ENCODE measurements at places on chromosomes 7 and 10. TPM values are rescaled to one million over a fixed set of nuclear protein-coding genes. Genes with fewer than 3 reads are reported as not detected.
A peak's percentile ranks its signal among the peaks of the same experiment; 100 is the strongest.

- H3K27ac ChIP-seq: no peak overlapping the region
- H3K36me3 ChIP-seq: no peaks in the 10 kb centered on the region
- DNase-seq: no peak
- no peaks in the 10 kb centered on the region for H3K27me3 ChIP-seq
Observed at GRCh38 chr10:78414380-78414779, 380.7 kb downstream of the RPS24 start.

- peak overlapping the region; percentile 41 for H3K4me3 ChIP-seq
- H3K36me3 ChIP-seq: peaks cover 25% of the 10 kb centered on the region
- DNase-seq: no peak
Observed at GRCh38 chr10:95273393-95274312, 17.1 kb downstream of the PDLIM1 start.

GRCh38 chr7:48255046-48255445 lies 83.8 kb downstream of the ABCA13 start:
- no peaks in the 10 kb centered on the region for H3K36me3 ChIP-seq
- H3K27ac ChIP-seq: no peak overlapping the region
- H3K27me3 ChIP-seq: no peaks in the 10 kb centered on the region
- H3K4me1 ChIP-seq: no peaks in the 10 kb centered on the region
- H3K4me3 ChIP-seq: no peak overlapping the region
- no peak for DNase-seq

GRCh38 chr7:85749696-85750453 lies 563.0 kb upstream of the SEMA3D start:
- no peak overlapping the region for H3K4me3 ChIP-seq
- no peak for DNase-seq
- H3K36me3 ChIP-seq: no peaks in the 10 kb centered on the region
- H3K27me3 ChIP-seq: no peaks in the 10 kb centered on the region

DNA sequence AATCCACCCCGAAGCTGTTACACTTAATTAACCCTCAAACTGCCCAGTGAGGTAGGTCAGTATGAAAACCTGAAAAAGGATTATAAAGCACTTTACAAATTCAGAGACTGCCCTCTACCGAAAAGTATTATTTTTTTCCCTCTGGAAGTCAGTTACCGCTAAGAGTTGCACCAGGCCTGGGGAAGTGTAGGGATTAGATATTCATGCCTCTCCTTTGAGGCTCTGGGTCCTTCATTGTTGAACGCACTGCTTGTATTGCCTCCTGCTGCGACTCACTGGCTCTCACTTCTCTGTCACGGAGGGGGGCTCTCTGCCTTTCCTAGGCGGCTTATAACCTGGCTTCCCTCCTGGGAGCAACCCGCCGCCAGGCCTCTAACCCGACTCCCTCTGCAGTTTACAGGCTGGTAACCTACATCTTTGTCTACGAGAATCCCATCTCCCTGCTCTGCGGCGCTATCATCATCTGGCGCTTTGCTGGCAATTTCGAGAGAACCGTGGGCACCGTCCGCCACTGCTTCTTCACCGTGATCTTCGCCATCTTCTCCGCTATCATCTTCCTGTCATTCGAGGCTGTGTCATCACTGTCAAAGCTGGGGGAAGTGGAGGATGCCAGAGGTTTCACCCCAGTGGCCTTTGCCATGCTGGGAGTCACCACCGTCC lies 2.7 kb downstream of the RHBDD2 start:
- no peak overlapping the region for H3K4me3 ChIP-seq
- peaks cover 61% of the 10 kb centered on the region for H3K36me3 ChIP-seq
- DNase-seq: no peak
- peaks cover 30% of the 10 kb centered on the region for H3K4me1 ChIP-seq
- no peaks in the 10 kb centered on the region for H3K27me3 ChIP-seq

DNA sequence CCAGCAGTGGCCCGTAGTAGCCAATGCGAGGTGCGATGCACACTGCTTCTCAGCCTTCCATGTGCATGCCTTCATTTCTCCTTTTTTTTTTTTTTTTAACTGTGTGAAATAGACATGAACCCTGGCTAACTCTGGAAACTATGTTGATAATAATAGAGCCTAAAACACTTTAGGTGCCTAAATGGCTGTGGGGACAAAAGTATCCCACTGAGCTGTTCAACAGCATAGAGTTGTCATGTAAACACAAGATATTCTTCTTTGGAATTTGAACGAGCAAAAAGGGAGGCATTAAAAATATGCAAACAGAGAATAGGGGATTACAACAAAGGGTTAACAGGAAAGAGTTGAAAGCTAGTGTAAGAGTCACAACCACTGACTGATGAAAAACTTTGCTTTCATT lies 162.1 kb upstream of the NOBOX start:
- H3K4me1 ChIP-seq: no peaks in the 10 kb centered on the region
- no peak overlapping the region for H3K4me3 ChIP-seq

DNA sequence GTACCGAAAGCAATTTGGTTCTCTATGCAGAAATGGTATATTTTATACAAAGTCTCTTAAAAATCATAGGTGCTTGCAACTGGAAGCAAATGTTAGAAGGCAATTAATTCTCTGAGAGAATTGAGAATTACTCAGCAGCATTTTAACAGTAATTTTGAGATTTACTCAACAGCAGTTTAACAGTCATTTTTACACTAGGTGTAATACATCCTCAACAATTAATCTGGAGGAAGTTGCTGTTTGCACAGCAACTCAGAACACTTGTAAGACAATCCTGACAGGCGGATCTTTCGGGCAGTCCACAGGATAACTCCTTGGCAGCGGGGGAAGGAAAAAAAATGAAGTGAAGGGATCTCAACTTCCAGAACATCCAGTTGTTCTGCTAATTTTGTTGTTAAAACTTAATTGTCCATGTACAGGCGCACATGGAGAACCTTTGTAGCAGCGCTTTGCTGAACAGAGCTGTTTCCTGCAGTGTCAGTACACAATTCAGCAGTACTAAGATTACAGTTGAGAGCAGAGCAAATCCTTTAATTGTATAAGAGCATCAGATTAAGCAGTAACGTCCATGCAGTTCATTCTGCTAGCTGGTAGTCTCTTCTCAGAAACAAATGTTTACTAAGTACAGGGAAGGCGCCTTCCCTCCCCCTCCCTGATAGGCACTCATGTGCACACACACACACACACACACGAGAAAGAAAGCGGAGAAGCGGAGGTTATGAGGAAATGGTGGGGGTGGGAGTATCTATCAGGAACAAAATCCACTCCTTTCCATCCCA lies 43.8 kb downstream of the ENO4 start:
- H3K4me3 ChIP-seq: no peak overlapping the region
- peaks cover 7% of the 10 kb centered on the region for H3K4me1 ChIP-seq
- no peak for DNase-seq
- no peaks in the 10 kb centered on the region for H3K27me3 ChIP-seq
- no peaks in the 10 kb centered on the region for H3K36me3 ChIP-seq
- H3K27ac ChIP-seq: no peak overlapping the region

DNA sequence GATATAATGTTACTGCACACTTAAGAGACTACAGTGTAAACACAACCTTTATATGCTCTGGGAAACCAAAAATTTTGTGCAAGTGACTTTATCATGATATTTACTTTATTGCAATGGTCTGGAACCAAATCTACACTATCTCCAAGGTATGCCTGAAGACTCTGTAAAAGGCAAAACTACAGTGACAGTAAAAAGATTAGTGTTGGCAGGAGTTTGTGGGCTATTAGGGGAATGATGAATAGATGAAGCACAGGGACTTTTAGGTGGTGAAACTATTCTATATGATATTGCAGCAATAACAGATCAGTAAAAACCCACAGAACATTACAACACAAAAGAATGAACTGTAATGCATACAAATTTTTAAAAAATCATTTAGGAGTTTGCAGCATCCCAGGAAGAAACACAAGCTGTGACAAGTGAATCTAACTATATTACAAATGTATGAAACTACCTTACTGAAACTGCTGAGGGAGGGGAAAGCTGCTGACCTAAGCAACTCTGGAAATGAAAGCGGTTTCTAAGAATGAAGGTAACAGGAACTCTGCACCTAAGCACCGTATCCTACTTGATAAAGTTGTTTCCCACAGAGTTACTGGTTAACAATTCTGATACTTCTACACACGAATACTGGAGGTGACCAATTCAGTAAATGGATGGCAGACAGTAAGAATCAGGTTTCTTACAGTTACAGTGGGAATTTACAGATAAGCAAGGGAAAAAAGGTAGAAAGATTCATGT lies 82.6 kb downstream of the ATE1 start:
- no peak overlapping the region for H3K4me3 ChIP-seq
- DNase-seq: no peak
- H3K36me3 ChIP-seq: peaks cover 54% of the 10 kb centered on the region
- H3K27ac ChIP-seq: no peak overlapping the region

Gene VPS37D
- total RNA-seq: 3.1 TPM

Gene DUSP5
- 15.0 TPM for total RNA-seq

GRCh38 chr7:27714831-27715444 lies 25.0 kb upstream of the TAX1BP1 start:
- no peaks in the 10 kb centered on the region for H3K4me1 ChIP-seq
- H3K36me3 ChIP-seq: no peaks in the 10 kb centered on the region
- H3K27ac ChIP-seq: no peak overlapping the region
- DNase-seq: no peak
- H3K27me3 ChIP-seq: no peaks in the 10 kb centered on the region
- no peak overlapping the region for H3K4me3 ChIP-seq

DNA sequence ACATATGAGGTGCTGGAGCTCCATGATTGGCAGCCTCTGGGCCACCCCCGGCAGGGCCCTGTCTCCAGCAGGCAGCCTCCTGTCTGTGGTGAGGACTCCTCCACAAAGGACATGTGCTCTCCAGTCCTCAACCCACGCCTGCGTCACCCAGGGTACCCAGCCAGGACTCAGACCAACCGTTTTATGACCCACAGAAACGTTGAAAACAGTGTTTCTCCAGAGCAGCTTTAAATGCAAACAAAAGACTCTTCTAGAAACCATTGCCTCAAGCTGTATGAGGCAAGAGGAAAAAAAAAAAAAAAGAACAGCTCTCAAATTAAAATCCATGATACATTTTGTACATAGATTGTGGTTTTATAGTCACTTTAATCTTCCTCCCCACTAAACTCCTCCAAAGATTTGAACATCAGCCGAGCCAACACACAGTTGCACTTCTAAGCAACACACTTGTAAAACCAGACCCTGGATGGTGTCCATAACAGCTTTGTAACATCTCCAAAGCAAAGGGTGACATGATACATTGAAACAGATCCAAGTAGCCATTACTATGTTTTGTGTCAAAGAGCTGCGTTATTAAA lies 175.0 kb upstream of the LYZL2 start:
- H3K4me3 ChIP-seq: no peak overlapping the region
- DNase-seq: no peak
- no peaks in the 10 kb centered on the region for H3K27me3 ChIP-seq
- H3K4me1 ChIP-seq: peaks cover 4% of the 10 kb centered on the region

- no peaks in the 10 kb centered on the region for H3K4me1 ChIP-seq
- no peak overlapping the region for H3K27ac ChIP-seq
- DNase-seq: no peak
- H3K27me3 ChIP-seq: no peaks in the 10 kb centered on the region
- no peak overlapping the region for H3K4me3 ChIP-seq
- no peaks in the 10 kb centered on the region for H3K36me3 ChIP-seq
Observed at GRCh38 chr10:59085711-59086502, 90.5 kb upstream of the PHYHIPL start.

Gene PAPSS2
- 10.6 TPM for total RNA-seq

- DNase-seq: no peak
- H3K36me3 ChIP-seq: no peaks in the 10 kb centered on the region
- H3K27me3 ChIP-seq: no peaks in the 10 kb centered on the region
- no peak overlapping the region for H3K27ac ChIP-seq
- no peak overlapping the region for H3K4me3 ChIP-seq
Observed at GRCh38 chr10:78290131-78290750, 256.6 kb downstream of the RPS24 start.

Gene ARMC10
- total RNA-seq: 22.6 TPM

Gene PITX3
- 0.85 TPM for total RNA-seq

GRCh38 chr10:88042160-88043100 lies 179.0 kb downstream of the PTEN start:
- no peaks in the 10 kb centered on the region for H3K27me3 ChIP-seq
- H3K36me3 ChIP-seq: no peaks in the 10 kb centered on the region
- no peak for DNase-seq
- peak overlapping the region; percentile 64 for H3K27ac ChIP-seq

GRCh38 chr7:128405471-128406313 lies 4.1 kb downstream of the IMPDH1 start:
- no peaks in the 10 kb centered on the region for H3K27me3 ChIP-seq
- H3K36me3 ChIP-seq: peaks cover 9% of the 10 kb centered on the region
- H3K4me1 ChIP-seq: peaks cover 66% of the 10 kb centered on the region
- H3K27ac ChIP-seq: peak overlapping the region; percentile 88
- DNase-seq: peak; percentile 58

DNA sequence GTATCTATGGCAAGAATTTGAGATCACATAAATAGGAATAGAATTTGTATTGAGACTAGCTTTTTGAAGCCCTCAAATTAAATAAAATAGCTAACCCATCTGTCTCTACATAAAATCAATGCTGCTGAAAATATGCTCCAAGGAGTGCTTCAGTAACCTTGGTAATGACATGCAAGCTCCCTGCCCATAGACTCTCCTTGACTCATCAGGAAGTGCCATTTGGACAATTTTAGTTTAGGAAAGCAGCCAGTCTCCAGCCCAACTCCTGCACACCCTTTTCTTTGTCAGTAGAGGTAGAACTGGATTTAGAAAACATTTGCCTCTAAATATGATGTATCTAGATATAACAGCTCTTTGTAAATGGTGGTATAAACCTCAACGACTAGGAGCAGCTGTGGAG lies 69.9 kb upstream of the PTPRZ1 start:
- no peaks in the 10 kb centered on the region for H3K4me1 ChIP-seq
- no peaks in the 10 kb centered on the region for H3K27me3 ChIP-seq
- no peak for DNase-seq

- H3K27ac ChIP-seq: no peak overlapping the region
- no peaks in the 10 kb centered on the region for H3K27me3 ChIP-seq
- DNase-seq: no peak
- no peak overlapping the region for H3K4me3 ChIP-seq
Observed at GRCh38 chr7:6241607-6241973, 30.8 kb downstream of the CYTH3 start.

- no peak overlapping the region for H3K27ac ChIP-seq
- no peaks in the 10 kb centered on the region for H3K4me1 ChIP-seq
- no peak overlapping the region for H3K4me3 ChIP-seq
- no peaks in the 10 kb centered on the region for H3K27me3 ChIP-seq
Observed at GRCh38 chr10:109676703-109677102, 246.6 kb downstream of the XPNPEP1 start.

GRCh38 chr10:11242443-11243387 lies 225.0 kb downstream of the CELF2 start:
- peak overlapping the region; percentile 90 for H3K27ac ChIP-seq
- DNase-seq: peak; percentile 77
- peak overlapping the region; percentile 30 for H3K4me3 ChIP-seq
- H3K4me1 ChIP-seq: peaks cover 85% of the 10 kb centered on the region
- no peaks in the 10 kb centered on the region for H3K27me3 ChIP-seq

Gene NFE2L3
- 0.99 TPM for total RNA-seq

Gene TMEM130
- total RNA-seq: not detected

DNA sequence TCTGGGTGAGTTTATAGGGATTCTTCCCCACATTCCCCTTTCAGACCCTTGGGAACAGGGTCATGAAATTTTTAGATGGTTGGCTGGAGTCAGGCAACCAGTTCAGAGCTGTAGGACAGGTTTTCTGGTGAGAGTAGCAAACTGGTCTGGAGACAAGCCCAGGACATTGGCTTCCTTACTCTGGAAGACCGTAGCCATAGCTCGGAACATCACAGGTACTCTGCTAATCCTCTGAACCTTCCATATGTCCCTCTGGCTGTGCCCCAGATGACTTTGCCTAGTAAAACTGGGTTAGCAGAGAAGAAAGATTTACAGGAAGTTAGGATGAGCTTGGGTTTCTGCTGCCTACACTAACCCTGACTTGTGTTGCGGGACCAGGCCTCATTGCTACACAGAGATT lies 104.5 kb upstream of the MKLN1 start:
- H3K36me3 ChIP-seq: no peaks in the 10 kb centered on the region
- peaks cover 38% of the 10 kb centered on the region for H3K4me1 ChIP-seq
- DNase-seq: no peak
- H3K4me3 ChIP-seq: no peak overlapping the region
- H3K27me3 ChIP-seq: no peaks in the 10 kb centered on the region
- H3K27ac ChIP-seq: no peak overlapping the region
